ENCODE measurements at places on chromosomes 7 and 10.

GRCh38 chr10:118238573-118239235, 103.4 kb downstream of the FAM204A start:
- no peak for DNase-seq

GRCh38 chr10:84291384-84291783, 37.0 kb upstream of the CCSER2 start:
- DNase-seq = no peak

DNA sequence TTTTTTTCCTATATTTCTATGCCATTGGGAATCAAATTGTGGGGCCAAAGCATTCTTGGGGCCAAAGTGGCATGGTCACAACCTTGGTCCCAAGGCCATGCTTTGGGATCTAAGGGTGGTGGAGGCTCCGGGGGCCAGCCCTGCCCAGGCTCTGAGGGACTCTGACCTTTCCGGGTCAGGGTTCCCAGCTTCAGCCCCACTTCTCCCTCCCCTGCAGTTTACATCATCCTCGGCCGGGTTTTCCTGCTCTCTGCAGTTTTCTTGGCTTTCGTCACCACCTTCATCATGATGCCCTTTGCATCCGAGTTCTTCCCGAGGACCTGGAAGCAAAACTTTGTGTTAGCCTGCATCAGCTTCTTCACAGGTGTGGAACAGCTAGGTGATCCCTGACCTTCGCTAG, 8.5 kb downstream of the TMEM225B start:
- DNase-seq = no peak

DNA sequence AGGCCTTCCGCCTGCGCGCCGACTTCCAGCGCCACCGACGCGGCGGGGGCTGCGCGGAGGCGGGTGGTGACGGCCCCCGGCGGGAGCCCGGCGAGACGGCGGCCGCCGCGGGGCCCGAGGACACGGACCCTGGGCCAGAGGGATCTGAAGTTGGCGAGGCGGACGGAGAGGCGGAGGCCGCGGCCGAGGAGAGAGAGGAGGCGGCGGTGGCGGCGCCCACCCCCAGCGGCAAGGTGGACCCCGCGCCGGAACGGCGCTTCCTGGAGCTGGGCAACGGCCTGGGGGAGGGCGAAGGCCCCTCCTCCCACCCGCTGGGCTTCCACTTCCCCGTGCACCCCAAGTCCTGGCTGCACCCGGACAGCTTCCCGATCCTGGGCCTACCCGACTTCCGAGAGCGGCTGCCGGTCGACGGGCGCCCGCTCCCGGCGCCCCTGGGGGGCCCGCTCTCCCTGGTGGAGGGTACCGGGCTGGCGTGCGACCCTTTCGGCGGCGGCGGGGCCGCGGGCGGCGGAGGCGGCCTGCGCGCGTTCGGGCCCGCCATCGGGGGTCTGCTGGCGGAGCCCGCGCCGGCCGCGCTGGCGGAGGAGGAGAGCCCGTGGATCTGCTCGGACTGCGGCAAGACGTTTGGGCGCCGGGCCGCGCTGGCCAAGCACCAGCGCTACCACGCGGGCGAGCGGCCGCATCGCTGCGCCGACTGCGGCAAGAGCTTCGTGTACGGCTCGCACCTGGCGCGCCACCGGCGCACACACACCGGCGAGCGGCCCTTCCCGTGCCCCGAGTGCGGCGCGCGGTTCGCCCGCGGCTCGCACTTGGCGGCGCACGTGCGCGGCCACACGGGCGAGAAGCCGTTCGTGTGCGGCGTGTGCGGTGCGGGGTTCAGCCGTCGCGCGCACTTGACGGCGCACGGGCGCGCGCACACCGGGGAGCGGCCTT, 16.2 kb downstream of the ZNF316 start:
- DNase-seq = no peak

DNA sequence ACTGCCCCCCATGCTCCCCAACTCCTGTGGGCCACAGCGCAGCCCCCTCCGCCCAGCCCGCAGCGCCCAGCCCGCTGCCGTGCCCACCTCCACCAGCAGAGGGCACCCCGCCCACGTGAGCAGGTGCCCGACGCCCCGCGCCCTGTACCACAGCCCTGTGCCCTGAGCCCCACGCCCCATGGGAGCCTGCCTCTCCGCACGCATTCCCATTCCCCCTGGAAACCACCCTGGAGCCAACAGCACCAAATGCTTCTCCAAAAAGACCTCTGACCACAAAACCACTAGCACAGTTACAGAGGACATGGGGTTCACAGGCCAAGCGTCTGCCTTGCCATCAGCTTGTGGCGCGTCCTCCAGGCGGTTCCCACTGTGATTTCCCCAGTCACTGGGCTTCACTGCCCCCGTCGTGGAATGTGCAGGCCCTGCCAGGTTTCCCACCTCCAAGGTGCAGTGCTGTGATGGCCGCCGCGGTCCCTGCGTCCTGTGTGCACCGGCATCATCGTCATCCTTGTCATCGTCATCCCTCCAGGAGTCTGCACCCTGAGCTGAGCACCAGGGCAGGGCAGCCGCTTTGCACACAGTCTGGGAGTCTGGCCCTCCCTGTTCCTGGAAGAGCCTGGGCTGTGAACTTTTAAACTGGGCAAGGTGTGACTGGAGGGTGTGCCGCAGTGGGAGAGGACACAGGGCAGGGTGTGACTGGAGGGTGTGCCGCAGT, 61.7 kb downstream of the PWWP2B start:
- peak; percentile 90 for DNase-seq

- DNase-seq = no peak
Measured at GRCh38 chr7:101996131-101996691, 178.8 kb downstream of the CUX1 start.

GRCh38 chr7:123871998-123872867, 27.3 kb downstream of the HYAL4 start:
- DNase-seq = peak; percentile 67

- DNase-seq = no peak
Measured at GRCh38 chr7:70142247-70142932, 544.1 kb downstream of the AUTS2 start.

DNA sequence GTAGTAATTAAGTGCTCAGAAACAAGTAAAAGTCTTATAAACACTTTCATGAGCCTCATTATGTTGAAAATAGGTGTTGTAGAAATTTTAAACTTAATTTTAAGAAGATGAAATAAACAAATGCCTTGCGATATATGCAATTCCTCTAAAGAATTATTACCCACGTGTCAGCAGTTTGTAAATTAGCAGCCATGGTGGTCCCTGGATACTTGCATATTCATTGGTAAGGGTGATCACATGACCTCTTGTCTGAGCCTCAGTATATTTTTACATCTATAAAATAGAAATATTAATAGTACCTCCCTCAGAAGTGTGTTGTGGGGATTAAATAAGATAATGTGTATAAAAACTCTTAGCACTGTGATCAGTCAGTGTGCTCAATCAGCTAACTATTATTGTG, 141.5 kb upstream of the SVIL start:
- no peak for DNase-seq

- DNase-seq = no peak
Measured at GRCh38 chr10:35005868-35006267, 84.3 kb downstream of the CUL2 start.

DNA sequence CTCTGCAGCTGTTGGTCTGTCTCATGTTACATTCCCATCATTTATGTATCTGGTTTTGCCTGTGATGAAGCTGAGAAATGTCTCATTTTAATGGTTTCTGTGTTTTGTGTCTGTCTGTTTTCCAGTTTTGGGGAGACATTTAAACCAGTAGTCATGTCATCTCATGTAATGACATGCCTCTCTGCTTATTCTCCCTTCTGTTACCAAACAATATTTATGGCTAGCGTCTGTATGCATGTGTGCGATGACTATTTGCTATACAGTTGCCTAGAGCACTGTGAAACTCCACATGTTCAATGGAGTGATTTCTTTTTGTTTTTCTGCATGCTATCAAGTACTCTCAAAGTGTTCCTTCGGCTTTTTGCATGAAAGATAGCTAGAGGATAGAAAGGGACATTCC, 132.0 kb downstream of the ST7 start:
- no peak for DNase-seq

GRCh38 chr10:114181971-114182370, 2.8 kb downstream of the TDRD1 start:
- peak; percentile 74 for DNase-seq

DNA sequence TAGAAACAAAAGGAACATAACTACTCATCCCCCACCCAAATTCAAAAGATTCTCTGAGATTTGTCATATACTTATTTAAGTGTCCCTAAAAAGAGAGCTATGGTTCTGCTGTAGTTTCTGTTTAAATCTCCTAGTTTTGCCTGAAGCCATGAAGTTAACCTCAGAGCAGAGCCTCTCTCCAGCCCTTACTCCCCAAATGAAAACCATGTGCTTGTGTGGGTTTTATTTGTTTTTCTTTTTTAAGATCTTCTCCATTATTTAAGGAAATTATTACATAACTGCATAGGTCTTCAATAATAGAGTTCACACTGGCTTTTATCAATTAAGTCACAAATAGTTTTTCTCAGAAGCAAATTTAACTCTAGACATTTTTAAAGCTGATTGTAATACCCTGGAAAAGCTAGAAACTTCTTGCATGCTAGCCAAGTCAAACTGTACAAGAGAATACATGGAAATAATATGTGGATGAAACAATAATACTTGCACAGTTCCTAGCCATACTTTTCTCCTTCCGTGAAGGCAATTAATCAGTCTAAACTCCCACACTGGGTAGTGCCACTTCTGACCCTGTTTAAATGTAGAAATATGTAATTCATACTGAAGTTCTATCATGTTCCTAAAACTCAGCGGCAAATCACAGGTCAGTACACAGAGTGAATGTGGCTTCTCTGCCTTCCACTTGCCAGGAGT, 579.7 kb downstream of the SUGCT start:
- DNase-seq = no peak

Measured in Right ventricle myocardium inferior (tissue), 1 donor.